ENCODE measurements at places on chromosomes 4 and X.
A peak's percentile ranks its signal among the peaks of the same experiment; 100 is the strongest.

DNA sequence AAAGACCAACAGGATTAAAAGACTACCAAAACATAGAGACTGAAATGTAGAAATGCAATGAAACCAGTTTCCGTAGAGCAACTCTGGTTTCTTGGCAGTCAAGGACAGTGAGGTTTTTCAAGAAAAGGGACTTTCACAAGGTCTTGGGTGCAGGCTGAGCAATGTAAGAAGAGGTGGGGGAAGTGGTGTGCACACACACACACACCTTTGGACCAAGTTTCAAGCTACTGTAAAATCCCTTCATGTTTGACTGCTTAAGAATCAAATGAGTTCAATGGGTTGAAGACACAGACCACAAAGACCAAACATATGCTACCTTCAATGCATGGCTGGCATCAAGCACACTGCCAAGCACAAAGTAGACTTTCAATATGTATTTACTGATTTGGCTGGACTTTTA, 17.8 kb upstream of the MCF2 start:
- DNase-seq = no peak

DNA sequence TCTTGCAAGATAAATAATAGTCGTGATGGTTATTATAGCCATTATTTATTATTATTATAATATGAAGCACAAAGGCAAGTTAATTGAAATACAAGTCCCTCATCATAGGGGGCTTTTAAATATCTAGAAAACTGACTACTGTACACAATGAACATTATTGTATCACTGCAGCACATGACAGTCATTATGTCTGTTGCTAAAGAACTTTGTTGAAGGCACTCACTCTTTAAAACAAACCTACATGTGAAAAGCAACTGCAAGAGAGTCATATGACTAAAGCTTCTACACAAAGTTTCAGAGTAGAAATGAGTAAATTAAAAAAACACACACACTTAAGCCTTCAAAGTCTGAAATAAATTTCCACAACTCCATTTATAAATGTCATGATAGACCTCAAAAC, 23.3 kb upstream of the DCAF12L1 start:
- no peak for DNase-seq

DNA sequence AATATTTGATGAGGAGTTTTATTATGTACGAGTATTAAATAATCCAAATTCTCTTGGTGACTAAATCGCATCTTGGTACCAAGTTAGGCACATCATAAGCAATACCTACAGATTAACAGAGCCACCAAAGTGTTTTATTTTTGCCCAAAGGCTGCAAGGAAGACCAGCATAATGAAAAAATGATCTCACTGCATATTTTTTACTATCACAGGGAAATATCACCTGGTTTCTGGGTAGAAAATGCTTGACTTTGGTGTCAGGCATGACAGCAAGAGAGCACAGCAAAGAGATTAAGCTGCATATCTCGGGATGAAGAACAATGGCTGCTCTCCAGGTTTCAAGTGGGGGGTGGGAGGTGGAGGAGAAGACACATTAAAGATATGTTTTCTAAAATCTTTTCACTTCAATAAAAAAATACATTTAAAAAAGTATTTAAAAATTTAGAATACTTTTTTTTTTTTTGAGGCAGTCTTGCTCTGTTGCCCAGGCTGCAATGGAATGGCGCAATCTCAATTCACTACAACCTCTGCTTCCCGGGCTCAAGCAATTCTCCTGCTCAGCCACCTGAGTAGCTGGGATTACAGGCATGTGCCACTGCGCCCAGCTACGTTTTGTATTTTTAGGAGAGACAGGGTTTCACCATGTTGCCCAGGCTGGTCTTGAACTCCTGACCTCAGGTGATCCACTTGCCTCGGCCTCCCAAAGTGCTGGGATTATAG, 86.1 kb downstream of the FRYL start:
- DNase-seq = no peak

DNA sequence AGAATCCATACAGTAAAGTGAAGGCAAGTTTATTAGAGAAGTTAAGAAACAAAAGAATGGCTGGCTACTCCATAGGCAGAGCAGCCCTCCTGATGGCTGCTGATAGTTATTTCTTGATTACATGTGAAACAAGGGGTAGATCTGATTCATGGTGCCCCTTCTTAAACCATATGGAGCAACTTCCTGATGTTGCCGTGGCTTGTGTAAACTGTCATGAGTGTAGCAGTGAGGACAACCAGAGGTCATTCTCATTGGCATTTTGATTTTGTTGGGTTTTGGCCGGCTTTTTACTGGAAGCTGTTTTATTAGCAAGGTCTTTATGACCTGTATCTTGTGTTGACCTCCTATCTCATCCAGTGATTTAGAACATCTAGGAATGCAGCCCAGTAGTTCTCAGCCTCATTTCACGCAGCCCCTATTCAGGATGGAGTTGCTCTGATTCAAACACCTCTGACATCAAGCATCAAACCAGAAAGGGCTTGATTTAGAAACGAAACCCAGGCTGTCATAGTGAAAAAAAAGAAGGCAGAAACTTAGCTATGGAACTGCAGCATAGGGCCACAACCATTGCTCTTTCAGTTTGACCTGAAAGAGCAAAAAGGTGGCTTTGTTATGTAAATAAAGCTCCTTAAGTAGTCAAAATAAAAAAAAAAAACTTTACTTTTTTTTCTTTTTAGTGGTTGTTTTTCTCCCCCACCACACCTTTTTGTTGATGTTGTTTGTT, 37.8 kb downstream of the SPCS3 start:
- DNase-seq = peak; percentile 28

GRCh38 chr4:153472122-153473037, 6.2 kb downstream of the TMEM131L start:
- no peak for DNase-seq

- no peak for DNase-seq
Observed at GRCh38 chr4:38523524-38524448, 140.2 kb upstream of the KLF3 start.

DNA sequence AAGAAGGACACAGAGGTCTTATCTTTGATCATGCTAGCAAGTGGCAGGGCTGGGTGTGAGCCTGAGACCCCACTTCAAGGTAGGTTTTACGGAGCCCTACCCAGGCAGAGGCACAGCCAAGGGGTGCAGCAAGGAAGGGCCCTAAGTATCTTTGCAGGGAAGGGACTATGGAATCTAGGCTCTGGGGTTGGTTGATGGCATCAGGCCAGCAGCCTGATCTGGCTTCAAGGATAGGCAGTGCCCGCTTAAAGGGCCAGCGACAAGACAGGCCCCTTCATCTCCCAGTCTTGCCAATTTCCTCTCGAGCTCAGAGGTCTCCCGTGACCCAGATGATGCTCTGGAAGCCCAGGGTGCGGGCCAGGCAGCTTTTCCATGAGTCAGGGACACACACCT, 5.8 kb downstream of the ABLIM2 start:
- no peak for DNase-seq

DNA sequence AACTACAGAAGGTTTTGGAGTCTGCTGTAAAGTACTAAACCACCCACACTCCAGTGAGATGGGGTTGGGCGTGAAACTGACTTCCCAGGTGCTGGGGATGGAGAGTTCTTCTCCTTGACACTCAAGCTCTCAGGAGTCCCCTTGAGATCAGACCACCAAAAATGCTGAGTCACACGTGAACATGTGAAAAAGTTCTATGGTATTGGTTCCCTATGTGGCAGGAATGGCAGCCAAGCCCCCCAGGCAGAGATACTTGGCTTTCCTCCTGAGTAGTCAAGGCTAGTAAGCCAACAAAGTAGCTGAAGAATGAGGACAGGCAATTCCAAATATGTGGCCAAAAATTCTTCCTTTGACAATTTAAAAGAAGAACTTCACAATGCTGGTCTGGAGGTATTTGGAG, 222.0 kb upstream of the ADAMTS3 start:
- DNase-seq = no peak

DNA sequence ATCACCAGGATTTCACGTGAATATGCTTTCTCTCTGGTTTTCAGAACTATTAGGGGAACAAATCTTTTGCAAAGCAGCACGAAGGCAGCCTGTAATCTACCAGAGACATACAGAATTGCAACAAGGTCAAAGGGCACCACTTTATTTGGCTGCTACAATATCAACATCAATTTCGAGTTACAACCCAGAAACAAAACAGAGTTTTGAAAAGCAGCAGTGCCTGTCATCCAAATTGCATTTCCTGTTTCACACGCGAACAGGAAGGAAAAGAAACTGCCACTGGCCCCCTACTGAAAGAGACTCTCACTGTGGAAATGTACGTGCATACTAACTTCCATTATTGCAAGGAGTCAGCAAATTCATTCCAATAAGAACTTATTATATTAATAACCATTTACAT, 17.1 kb upstream of the C1QTNF7 start:
- DNase-seq = no peak

DNA sequence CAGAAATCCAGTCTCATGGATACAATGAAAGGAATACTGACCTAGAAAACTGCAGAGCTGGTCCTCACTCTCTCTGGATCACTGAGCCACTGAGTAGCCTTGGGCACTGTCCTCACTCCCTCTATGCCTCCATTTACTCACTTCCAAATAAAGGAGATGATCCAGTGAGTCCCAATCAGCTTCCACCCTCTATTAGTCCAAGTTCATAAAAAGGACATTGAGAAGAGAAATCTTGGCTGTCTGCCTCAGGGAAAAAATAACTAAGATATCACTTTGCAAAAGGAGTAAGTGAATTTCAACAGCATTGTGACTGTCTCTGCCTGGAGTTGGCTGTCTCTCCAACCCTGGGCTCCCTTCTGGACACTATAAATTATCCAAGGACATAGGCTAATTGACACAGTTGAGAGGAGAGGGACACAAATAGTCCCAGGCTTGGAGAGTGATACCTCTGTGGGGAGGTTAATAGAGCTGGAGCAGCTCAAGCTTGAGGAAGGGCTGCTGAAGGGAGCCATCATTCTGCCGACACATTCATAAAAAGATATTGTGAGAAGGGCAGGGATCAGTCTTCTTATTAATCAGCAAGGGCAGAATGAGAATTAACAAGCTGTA, 572.3 kb downstream of the RAB28 start:
- no peak for DNase-seq

DNA sequence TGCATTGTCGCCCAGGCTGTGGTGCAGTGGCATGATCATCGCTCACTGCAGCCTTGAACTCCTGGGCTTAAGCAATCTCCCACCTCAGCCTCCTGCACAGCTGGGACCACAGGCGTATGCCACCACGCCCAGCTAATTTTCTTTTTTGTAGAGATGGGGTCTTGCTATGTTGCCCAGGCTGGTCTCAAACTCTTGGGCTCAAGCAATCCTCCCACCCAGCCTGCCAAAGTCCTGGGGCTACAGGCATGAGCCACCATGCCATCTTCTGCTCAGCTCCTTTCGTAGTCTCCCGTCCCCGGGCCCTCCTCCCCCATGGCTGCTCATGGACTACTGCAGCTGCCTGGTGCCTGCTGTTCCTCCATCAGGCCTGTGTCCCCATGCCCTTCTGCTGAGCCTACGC, 58.1 kb downstream of the TAPT1 start:
- DNase-seq = no peak

- DNase-seq = no peak
Observed at GRCh38 chr4:152613351-152613750, 66.4 kb downstream of the TMEM154 start.

DNA sequence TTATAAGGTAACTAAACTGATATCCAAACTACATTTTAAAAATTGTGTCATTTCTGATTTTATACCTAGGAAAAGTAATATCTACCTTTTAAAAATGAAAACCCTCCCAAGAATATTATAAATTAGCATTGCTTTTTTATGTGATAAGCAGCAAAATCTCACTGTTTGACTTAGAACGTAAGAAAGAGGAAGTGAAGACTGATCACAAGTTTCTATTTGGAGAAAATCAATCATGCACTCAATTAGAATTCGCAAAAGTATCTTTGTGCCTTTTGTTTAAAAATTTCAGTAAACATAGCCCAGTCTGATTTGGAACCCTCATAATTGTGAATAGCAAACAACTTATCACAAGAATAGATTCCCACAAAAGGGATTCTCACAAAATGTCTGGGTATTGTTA, 142.7 kb downstream of the TENM3 start:
- no peak for DNase-seq

DNA sequence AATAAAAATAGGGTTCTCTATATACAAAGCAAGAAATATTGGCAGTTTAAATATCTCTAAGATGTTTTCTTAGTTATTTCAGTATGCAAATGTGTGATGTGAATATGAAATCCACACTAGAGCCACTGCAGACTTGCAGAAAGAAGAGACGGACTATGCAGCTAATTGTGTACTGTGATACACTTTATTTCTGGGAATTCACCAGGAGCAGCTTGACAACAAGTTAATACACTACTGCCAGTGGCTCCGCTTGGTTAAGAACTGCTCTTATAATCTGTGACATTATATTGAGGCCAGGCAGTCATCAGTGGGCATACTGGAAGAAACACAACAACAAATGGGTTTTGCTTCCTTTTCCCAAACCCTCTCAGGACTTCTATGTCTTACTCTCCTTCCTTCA, 172.0 kb downstream of the FBXW7 start:
- DNase-seq = no peak

GRCh38 chrX:10146346-10146745, 10.4 kb upstream of the CLCN4 start:
- no peak for DNase-seq

DNA sequence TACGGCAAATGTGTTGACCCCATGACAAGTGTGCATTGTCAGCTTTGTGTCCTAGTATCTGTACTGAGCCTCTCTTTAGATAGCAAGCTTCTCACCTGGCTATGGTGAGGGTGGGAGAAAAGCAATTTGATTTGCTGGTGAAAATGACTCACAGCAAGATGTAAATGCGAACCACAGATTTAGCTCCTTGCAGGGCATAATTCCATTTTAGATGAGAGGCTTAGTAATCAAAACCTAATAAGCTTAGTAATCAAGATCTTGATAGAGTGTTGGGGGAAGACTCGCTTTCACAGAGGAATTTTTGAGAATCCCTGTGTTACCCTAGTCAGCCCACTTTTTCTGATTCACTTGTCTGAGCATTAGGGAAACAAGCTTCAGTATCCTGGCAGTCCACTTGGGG, 7.7 kb upstream of the OCIAD2 start:
- DNase-seq = no peak

DNA sequence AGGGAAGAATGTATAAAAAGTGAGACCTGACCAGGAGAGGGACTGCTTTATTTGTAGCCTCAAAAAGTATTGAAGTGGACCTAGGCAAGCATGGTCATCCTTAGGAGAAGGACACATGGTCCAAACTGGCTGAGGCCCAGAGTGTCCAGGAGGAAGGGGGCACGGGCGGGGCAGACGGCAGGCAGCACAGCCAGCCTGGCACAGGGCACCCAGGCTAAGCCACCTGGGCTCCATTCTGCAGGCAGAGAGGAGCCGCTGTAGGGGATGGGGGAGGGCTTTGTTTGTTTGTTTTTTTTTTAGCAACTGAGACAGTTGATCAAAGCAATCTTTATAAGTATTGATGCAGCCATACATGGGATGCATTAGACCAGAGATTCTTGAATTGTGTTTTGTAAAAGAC, 188.6 kb downstream of the PRDM5 start:
- no peak for DNase-seq

DNA sequence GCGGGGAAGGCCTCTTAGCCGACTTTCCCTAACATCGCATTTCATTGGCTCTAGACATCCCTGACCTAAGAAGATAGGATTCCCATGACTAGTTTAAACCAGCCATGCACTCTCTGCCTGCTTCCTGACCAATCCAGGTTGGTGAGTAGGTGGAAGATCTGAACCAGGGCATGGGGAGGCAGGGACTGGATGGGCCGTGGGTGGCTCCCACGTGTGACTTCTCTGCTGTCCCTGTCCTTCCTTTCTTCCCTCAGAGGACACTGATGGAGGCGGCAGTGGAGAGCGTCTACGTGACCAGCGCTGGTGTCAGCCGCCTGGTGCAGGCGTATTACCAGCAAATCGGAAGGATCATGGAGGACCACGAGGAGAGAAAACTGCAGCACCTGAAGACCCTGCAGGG, 90.7 kb downstream of the EVC start:
- no peak for DNase-seq

Data from fibroblast of gingiva (primary cell).